NCI-H1930 (cell line): ENCODE measurements at places on chromosomes 2 and 18.

- DNase-seq = no peak
Observed at GRCh38 chr2:7639476-7639875, 722.3 kb downstream of the RNF144A start.

- no peak for DNase-seq
Observed at GRCh38 chr2:121698318-121698930, 38.3 kb downstream of the NIFK start.

DNA sequence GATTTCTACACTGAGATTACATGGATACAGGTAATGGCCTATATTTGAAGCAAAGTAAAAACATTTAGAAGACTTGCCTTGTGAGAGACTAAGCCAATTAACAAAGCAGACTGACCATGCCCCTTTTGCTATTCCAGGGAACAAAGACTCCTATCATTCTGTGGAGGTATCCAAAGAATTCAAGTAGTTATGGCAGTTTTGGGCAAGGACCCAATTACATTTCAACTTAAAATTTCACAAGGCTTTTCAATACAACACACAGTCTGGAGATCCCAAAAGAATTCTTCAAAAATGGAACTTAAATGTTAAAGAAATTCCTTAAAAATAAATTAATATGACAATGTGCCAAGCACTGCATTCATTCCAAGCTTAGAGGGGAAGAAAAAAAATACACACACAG is 109.2 kb upstream of the CHRNA1 start:
- no peak for DNase-seq

- DNase-seq = no peak
Observed at GRCh38 chr2:168948621-168949212, 47.6 kb downstream of the G6PC2 start.

GRCh38 chr2:205864491-205864890 is 182.2 kb downstream of the NRP2 start:
- DNase-seq = no peak

DNA sequence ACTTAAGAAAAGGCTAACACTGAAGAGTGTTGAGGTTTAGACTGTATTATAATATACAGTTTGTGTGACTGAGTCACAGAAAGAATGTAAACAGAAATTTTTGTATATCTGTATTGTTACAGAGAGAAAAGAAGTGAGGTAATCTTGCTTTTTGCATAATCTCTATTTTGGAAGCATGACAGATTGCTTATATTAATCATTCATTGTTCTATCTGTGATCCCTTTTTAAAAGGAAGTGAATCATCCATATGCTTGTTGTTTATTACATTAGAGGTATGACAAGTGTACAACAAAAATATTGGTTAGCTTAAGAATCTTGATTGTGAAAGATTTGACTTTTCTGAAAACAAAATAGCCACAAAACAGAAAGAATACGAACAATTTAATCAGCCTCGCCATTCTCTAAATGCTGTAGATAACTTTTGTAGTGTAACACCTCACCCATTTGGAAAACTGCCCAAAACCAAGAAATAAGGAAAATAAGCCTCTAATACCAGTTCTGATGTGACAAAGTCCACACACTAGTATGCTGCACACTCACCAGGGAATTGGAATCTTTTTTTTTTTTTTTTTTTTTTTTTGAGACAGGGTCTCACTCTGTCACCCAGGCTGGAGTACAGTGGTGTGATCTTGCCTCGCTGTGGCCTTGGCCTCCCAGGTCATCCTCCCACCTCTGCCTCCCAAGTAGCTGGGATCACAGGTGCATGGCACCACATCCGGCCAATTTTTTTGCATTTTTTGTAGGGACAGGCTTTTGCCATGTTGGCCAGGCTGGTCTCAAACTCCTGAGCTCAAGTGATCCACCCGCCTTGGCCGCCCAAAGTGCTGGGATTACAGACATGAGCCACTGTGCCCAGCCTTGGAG is 91.5 kb upstream of the LPIN2 start:
- no peak for DNase-seq

- no peak for DNase-seq
Observed at GRCh38 chr18:8303151-8303755, 306.0 kb upstream of the RAB12 start.

DNA sequence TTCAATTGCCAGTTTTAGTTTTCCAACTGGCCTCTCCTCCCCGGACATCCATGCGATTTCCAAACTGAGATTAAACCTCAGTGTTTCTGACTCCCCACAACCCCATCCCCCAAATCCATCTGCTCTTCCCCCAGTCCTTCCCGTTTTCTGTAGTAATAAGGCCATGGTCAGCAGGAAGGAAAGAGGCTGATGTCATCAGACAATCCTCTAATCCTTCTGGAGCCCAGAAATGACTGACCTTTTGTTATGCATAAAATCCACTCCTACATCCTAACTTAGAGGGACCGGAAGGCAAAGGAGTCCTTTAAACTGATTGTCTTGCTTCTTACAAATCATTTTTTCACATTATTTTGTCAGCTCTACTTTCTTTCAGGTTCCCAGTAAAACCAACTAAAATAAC is 155.8 kb downstream of the INO80D start:
- no peak for DNase-seq

DNA sequence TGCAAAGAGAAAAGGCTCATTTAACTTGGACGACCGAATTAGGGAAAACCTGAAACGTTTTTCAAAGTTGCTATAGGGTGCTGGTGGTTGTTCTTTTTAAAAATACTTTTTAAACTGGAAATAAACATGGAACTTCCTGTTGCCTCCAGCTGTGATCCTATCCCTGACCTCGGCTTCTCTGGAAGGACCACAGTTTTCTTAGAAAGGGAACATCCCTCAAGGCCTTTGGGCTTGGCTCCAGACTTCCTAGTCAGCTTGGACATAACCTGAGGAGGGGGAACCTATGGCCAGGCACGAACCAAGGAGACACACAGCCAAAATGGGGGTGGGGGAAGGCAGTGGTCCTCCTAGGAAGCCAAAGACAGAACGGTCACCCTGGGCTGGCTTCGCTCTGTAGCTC is 57.7 kb downstream of the CENPO start:
- no peak for DNase-seq

DNA sequence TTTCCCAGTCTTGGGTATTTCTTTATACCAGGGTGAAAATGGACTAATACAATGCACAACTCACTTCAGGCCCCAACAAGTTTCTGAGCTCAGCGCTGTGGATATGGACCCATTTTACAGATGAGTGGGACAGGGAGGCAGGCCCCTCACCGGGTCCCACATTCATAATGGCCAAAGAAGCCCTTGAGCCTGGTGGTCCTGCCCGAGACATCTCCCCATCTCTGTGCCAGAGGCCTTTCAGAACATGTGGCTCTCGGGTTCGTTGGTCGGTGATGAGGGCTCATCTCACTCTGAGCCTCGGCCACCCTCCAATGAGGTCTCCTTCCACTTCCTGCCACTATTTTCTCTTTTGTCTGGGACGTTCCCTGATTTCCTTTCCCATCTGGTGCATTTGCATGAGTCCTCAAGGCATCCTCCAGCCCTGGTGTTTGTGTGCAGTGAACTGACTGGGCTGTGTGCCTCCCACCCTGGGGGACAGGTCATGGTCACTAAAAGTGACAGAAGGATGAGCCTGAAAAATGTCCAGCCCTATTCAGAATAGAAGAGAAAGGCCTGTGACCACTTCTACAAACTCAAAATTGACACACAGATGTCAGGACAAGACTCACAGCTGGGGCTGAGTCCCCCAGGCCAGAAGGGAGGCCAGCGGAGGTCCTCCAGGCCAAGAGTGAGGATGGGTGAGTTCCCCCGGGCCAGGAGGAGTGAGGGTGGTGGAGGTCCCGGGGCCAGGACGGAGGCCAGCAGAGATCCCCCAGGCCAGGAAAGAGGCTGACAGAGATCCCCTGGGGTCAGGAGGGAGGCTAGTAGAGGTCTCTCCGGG is 134.5 kb downstream of the PTGR3 start:
- no peak for DNase-seq
